ENCODE measurements at places on chromosomes 5 and 9.

DNA sequence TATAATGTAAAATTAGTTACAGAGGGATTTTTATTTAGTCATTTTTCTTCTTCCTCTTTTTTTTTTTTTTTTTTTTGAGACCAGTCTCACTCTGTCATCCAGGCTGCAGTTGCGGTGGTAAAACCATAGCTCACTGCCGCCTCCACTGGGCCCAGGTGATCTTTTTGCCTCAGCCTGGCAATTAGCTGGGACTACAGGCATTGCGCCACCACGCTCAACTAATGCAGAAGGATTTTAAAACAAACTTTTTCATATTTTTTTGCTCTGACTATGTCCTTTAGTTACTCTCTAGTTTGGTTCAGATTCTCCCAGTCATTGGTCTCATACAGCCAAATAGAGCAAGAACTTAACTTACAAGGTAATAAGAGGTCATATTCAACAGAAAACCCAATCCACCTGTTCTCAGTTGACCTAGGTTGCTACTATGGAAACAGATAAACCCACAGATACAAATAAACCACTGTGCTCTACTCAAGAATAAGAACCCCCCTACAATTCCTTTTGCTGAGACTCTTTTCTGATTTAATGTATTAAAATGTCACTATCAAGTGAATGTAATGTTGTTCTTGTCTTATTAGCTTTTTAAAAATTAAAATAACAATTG lies 50.1 kb upstream of the TTC39B start:
- no peak for DNase-seq

DNA sequence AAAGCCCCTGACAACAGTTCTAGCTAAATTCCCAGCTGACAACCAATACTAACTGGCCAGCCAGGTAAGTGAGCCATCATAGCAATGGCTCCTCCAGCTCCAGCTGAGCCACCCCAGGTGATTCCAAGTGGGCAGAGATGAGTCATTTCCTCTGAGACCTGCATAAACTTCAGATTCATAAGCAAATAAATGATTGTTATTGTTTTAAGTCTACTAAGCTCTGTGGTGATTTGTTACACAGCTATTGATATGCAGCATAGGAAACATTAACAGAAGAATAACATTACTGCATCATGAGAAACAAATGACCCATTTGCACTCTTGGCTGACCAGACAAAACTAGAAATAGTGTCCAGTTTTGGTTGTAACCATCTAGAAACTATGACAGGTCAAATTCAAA lies 60.3 kb downstream of the TTC39B start:
- DNase-seq = no peak

DNA sequence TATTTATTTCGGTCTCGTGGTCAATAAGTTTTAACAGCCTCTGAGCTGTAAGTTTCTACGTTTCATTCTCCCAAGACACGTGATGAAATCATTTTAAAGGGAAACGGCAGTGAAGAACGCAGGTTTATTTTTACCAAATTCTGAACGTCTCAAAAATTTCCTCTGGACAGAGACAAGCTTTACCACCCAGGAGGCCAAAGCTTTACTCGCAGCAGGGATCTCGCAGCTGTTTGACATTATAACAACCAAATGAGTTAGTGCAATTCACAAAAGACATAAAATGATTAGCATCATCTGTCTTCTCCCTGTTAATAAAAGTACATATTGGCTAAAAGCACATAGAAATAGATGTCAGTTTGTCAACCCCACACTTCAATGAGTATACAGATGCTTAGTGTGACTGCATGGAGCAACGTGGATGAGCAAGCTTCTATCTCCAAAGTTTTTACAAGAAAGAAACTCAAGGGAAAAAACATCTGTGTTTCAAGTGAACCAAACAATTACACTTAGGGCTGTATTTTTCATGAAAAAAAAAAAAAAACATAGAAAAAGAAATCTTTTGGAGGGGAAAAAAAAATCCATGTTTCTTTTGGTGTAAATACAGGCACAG lies 2.5 kb downstream of the SEMA5A start:
- peak; percentile 17 for DNase-seq

- DNase-seq = no peak
These were observed 9.4 kb downstream of the FSTL4 start for GRCh38 chr5:133602835-133603380.

DNA sequence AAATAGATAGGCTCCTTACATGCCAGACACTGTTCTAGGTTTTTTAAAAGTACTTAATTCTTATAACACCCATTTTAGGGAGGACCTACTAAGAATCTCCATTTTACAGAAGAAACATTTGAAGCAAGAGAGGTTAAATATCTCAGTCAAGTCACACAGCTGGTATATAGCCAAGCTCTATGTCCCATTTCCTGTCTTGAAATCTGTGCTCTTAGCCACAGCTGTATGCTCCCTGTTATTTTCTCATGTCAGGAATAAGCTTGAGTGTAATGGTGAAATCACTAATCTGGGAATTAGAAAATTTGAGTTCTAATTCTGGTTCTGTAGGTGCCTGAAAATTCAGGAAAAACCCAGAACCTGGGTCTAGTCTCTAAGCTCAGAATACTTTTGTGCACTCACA lies 208.7 kb downstream of the BRINP1 start:
- no peak for DNase-seq

- no peak for DNase-seq
These were observed 23.4 kb downstream of the ANGPTL2 start for GRCh38 chr9:127098916-127099553.

DNA sequence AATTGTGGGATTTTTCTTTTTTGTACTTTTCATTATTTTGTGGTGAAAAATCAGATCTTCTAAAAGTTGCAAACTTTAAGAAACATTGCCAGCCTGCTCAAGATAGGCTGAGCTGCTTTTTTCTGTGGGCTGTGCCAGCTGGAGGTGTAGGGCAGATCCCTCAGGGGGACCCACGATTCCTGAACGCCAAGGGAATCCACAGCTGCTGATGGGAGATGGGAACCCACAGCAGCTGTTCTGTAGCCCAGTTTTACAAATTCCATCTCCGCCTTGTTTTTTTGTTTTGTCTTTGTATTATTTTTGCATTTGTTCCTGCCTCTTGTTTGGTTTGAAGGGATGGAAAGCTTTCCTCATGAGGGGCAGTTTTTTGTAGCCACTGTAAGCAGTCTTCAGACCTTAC lies 91.0 kb downstream of the WWC1 start:
- no peak for DNase-seq

DNA sequence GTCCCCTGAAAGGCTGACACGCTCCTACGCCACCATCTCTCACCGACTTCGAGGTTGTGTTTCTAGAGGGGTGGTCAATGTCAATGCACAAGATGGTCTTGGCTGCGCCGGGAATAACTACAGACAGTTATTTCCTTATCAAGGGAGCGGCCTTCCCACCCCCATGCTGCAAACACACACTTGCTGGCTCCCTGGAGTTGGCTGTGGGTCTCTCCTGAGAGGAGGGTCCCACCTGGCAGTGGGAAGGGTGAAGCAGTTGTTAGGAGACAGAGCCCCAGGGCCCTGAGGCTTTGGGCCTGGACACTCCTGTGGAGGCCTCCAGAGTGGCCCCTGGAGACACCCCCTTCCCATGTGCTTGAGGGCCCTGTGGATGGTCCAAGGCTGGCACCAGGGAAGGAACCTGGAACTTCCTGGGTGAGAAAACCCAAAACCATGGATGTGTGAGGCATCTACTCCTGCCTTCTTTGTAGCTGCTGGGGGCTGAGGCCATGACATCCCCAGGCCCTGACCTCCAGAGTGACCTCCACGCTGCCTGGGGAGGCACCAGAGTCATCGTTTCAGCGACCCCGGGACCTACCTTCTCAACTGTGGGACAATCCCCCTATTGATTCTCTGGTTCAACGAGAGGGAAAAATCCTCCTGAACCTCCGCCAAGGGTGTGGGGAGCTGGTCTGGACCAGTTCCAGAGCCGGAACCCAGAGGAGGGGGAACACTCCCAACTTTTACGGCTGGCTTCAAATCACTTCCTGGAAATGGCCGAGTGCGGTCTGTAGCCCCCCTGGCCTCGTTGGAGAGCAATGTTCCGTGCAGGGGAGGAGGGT lies 101.1 kb upstream of the COL5A1 start:
- DNase-seq = no peak

- no peak for DNase-seq
These were observed 19.8 kb upstream of the AIF1L start for GRCh38 chr9:131076347-131077195.

- DNase-seq = no peak
These were observed 43.9 kb downstream of the MAPKAP1 start for GRCh38 chr9:125663127-125663526.

- no peak for DNase-seq
These were observed 556.3 kb upstream of the RGMB start for GRCh38 chr5:98217138-98217537.

- no peak for DNase-seq
These were observed 42.0 kb upstream of the CDC42SE2 start for GRCh38 chr5:131221888-131222287.

DNA sequence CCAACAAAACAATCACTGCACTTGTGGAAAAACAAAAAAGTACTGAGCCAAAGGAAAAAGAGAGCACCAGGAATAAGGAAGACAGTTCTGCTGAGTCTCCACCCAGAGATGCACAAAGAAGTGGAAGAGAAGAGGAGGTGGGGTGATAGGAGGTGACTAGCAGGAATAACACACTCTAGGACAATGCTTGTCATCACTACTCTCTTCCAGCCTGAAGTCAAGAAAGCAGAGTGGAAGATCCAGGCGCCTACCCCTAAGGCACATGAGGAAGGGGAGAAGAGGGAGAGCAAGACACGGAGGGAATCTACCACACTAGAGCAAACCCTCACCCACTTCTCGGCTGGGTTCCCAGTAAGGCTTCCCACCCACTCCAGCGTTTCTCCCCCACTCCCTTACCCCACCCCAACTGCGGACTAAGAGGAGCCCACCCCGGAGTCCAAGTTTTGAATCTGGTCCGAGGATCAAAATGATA lies 1.7 kb downstream of the SLIT3 start:
- no peak for DNase-seq

- DNase-seq = no peak
These were observed 38.8 kb downstream of the NFX1 start for GRCh38 chr9:33329117-33329563.

GRCh38 chr9:88927510-88927909 lies 63.8 kb upstream of the S1PR3 start:
- no peak for DNase-seq

GRCh38 chr9:124510650-124511425 lies 3.6 kb upstream of the NR5A1 start:
- no peak for DNase-seq

DNA sequence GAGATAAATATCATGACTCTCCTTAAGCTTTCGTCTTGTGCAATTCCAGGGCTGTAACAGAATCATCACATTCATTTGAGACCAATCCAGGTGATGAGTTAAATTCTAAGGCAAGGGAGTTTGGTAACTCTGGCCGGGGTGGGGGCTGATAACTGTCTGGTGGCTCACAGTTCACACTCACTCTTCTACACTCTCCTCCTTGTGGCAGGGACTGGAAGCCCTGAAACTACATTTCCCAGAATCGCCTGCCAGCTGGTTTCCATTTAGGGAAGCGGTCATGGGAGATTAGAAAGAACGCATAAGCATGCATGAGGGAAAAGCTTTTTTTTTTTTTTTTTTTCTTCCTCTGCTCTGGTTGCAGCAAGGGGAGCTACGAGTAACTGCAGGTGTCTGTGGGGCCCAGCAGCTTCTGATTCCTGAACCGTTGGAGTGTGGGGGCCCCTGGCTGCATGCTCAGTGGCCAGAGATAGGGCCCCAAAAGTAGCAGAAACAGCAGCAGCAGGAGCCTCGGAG lies 154.8 kb upstream of the TBC1D2 start:
- DNase-seq = no peak

DNA sequence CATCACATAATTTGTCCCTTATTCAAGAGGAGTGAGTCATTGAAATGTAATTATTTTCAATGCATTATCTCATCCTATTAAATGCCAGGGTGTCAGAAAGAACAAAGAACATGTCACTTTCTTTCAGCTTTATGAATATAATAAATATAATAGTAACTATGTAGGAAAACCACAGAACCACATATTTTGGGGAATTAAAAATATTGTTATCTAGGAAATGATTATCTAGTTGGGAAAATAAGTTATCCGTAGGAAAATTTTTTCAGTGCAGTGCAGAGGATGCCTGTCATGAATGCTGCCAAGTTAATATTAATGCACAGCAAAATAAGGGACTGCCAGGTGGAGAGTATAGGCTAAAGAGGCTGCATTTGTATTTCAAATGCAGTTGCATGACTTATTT lies 844.8 kb downstream of the MAT2B start:
- no peak for DNase-seq

- DNase-seq = no peak
These were observed 97.2 kb downstream of the CARTPT start for GRCh38 chr5:71816307-71816706.

DNA sequence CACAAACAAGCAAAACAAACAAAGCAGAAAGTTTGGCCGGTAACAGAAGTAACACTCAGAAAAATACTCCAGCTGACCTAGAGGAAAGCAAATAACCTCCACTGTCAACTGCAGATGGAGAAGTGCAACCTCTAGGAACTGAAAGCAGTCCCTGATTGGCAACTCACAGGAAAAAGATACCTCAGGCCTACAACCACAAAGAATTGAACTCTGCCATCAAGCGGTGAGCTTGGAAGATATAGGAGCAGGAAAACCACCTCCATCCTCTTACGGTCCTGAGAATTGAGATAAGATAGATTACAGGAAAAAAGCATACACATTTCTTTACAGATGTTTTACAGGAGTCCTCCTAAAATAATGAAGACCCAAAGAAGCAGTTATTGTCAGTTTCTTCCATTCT lies 184.5 kb downstream of the PDZD2 start:
- no peak for DNase-seq

DNA sequence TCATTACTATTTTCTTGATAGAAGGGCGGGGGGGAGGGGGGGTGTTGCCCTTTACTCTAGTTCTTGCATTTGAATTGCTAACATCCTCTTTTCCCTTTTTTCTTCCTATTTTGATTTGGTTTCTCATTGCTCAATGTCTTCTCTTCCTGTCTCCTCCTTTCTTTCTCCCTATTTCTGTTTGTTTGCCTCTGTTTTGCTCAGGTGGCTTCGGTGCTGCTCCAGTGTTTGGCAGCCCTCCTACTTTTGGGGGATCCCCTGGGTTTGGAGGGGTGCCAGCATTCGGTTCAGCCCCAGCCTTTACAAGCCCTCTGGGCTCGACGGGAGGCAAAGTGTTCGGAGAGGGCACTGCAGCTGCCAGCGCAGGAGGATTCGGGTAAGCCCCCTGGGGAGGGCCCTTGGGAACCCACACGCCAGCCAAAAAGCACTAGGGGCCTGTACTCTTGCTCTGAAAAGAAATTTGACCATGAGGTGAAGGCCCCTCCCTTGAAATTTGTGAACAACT lies 48.3 kb downstream of the FAM78A start:
- no peak for DNase-seq

DNA sequence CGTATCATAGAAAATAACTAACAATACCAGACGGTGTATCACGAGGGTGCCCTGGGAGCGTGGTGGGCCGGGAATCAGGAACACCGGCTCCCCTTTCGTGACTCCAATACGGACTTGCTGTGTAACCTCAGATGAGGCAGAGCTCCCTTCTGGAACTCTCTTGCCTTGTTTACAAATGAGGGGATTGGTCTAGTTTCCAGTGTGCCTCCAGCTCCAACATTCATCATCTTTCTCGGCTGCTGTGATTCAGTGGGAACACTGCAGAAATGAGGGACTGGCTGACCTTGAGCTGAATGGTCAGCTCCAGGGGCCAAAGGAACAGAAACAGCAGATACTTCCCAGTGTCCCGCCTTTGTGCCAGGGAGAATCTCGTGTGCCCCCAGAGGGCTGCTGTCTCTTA lies 22.6 kb upstream of the TGFBI start:
- no peak for DNase-seq

GRCh38 chr5:27241564-27242257 lies 203.3 kb upstream of the CDH9 start:
- DNase-seq = no peak

GRCh38 chr9:38683336-38683735 lies 36.6 kb downstream of the FAM240B start:
- no peak for DNase-seq

GRCh38 chr9:37371565-37372464 lies 50.7 kb upstream of the GRHPR start:
- DNase-seq = no peak
